ENCODE measurements at places on chromosomes 6 and 20.

- no peak for DNase-seq
Measured at GRCh38 chr6:31239854-31240253, 32.0 kb downstream of the HLA-C start.

DNA sequence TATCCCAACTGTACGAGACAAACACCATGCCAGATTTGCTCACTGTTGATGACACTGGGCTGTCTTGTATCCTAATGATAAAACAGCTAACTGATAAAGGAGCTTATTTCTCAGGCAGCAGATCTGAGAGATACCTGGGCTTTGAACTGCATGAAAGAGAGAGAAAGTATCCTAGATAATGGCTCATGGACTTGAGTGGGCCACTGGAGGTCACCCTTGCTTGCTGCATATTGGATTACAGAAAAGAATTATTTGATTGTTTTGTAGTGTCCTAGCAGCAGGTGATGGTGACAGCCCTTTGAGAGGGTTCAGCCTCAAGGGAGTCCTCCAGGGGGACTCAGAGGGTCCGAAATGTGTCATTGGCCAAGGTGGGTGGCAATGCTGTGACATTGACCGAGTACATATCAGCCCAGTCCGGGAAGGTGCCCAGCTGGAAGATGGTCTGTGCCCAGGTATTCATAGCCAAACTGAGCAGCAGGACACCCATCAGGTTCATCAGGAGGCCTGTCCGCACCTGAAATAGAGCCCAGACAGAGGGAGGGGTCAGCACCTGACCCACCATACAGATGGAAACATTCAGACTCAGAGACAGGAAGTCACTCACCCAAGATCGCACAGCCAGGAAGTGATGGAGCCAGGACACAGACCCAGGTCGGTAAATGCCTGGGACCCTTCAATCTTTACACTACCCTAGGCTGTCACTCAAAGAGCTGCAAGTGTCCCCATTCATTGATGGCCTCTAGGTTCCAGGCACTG lies 9.4 kb upstream of the OCSTAMP start:
- DNase-seq: no peak

DNA sequence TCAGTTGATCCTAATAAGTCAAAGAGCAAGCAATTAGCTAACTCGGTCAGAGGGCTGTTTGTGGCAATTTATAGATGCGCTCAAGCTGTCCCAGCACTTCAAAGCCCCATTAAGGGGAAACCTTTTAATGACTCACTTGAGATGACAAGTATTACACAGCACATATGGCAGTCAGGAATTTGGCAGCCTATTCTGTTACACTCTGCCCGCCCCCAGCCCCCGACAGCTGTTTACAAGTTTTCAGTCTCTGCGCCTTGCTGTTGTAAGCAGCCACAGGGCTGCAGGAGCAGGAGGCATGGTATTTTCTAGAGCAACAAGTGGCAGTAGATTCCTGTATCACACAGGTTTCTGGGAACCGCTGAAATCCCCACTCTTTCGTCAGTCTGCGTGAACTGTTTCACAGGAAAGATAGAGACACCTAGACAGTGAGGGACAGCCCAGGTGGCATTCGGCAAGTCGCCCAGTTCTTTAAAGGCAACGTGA lies 263.0 kb downstream of the FOXC1 start:
- no peak for DNase-seq

DNA sequence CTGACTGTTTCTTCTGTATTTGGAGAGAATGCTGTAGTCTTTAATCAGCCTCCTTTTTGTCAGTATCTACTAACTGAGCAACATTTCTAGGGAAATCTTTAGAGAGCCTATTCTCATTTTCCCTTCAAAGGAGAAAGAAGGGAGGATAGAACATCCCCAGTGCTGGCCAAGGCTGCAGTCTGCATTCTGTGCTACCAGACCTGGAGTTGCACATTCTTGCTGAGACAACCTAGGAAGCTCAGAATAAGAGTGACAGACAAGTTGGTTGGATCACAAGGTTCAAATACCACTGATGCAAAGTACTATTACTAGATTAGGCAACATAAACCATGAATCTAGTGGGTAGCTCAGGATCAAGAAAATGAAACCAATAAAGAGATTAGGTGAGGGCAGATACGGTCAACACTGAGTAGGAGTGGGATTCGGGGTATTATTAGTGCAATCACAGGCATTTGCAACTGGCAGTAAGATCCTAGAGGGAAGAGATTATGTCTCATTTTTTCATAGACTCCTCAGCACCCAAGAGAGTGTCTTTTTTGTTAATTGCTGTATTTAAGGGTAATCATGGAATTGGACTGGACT lies 213.5 kb upstream of the FAM83B start:
- DNase-seq: no peak

- DNase-seq: no peak
Measured at GRCh38 chr6:119834418-119834817, 484.9 kb upstream of the MAN1A1 start.

DNA sequence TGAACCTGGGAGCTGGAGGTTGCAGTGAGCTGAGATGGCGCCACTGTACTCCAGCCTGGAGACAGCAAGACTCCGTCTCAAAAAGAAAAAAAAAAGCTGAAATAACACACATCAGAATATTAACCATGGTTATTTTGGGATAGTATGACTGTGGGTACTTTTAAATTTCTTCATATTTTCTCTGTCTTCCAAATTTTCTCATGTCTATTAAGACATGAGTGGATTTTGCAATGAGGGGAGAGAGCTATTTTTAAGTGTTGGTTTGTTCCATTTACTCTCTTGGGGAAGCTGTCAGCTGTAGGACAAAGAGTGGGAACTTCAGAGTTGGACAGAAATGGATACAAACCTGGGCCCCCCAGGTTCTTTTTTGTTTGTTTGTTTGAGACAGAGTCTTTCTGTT lies 10.3 kb downstream of the ADISSP start:
- no peak for DNase-seq

DNA sequence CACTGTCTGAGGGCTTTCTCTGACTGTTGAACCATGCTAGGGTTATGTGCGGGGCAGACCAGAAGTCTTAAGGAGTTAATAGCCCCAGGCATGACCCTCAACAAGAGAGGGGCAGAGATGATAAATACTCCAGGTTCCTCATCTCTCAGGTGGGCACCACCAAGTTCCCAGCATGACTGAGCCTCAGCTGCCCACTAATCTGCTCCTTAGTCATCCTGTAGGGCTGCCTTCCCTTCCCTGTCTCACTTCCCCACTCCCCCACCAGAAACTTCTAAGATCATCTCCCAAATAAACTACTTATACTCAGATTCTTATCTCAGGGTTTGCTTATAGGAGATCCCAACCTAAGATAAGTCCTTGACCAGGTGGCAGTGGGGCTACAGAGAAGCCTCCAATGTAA lies 137.2 kb upstream of the PRND start:
- no peak for DNase-seq

DNA sequence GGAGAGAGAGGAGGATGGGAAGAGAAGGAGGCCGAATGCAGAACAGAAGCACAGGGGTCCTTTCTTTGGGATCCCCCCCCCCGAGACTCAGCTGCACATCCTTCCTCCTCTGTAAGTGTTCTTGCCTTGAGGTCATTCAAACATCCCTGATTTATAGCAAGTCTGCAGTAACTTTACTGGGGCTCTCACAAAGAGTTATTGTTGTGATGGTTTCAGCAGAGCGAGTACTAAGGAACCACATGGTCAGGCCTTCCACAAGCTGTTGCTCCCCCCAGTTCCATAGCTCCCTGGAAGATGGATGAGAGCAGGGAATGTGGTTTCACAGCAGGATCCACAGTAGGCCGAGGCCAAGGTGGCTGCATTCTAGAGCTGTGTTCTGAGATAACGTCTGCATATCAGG lies 351.4 kb upstream of the CDH4 start:
- no peak for DNase-seq

DNA sequence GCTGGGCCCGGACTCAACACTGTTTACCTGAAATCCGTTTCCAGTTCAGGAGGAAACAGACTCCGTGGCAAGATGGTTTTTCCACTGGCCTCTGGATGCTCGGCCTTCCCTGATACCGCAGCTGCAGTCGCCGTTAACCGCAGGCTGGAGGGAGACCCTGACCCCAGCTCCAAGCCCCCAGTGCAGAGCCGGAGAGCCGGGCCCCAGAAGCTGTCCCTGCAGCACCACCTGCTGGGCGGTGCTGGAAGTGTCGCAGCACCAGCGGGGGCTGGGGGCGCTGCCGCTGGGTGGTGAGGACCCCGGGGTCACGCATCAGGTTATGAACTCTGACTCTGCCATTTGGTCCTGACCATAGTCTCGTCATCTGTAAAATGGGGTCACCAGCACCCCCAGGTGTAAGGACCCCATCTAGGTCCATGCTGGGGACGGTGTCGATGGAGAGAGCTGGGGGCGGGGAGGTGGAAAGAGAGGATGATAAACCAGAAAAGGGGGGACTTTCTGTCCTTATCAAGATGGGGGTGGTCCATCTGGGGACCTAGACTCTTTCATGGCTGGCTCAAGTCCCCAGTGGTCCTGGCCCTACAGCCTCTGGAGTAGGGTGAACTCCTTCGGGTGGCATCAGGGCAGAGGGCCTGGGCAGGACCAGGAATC lies 20.8 kb upstream of the CHRNA4 start:
- DNase-seq: no peak

DNA sequence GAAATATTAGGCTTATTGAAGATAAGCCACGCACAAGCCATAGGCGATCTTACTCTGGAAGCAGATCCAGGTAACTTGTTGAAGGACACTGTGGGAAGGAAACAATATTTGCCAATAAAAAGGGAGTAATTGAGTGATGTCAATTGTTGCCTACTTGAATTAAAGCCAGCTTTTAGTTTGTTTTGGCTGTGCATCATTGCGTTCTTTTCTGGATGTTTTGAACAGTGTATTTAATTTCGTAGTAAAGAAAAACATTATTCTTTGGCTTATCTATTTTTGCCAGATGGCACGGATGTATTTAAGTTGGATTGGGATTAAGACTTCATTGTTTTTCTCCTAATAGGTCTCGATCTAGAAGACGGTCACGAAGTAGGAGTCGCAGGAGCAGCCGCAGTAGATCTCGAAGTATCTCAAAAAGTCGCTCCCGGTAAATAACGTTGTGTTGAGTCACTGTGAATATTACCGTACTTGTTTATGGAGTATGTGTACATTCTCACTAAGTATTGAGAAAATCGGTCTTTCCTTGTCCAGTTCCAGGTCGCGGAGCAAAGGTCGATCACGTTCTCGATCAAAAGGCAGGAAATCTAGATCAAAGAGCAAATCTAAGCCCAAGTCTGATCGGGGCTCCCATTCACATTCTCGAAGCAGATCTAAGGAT lies 2.6 kb downstream of the SRSF6 start:
- no peak for DNase-seq

GRCh38 chr6:105855433-105855832 lies 230.7 kb upstream of the PRDM1 start:
- DNase-seq: no peak

DNA sequence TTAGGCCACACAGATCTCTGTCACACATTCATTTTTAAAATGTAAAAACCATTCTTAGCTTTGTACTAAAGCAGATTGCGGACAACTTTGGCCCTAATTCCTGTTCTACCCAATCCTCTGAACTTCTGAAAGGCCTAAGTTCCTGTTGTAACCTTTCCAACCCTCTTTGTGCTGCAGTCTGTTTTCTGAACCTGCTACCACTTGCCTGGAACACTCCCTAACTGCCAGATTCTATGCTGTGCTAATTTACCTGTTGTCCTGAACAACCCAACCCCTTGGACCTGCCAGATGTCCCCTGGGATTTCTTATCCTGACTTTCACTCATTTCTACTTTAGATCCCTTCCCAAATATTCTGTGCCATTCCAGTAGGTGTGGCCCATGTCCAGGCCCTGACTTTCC lies 398.7 kb downstream of the ZFAND3 start:
- no peak for DNase-seq

- DNase-seq: no peak
Measured at GRCh38 chr20:45897289-45897688, 6.2 kb downstream of the CTSA start.

DNA sequence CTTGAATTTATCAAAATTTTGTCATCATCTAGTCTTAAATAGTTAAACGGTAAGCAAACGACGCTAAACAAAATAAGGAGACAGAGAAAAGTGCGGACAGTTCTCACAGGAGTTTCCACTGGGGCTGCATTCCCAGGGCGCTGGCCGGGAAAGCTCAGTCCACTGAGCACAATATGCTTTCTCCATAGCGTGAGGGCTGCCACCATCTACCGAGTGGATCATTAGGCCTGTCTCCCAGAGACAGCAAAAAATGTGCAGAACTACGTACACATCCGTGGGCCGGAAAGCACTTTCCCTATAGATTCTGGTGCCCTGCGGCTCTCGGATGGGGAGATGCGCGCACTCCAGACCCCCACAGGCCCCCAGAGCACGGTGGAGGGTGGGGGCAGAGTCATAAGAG lies 84.9 kb downstream of the THBS2 start:
- no peak for DNase-seq

DNA sequence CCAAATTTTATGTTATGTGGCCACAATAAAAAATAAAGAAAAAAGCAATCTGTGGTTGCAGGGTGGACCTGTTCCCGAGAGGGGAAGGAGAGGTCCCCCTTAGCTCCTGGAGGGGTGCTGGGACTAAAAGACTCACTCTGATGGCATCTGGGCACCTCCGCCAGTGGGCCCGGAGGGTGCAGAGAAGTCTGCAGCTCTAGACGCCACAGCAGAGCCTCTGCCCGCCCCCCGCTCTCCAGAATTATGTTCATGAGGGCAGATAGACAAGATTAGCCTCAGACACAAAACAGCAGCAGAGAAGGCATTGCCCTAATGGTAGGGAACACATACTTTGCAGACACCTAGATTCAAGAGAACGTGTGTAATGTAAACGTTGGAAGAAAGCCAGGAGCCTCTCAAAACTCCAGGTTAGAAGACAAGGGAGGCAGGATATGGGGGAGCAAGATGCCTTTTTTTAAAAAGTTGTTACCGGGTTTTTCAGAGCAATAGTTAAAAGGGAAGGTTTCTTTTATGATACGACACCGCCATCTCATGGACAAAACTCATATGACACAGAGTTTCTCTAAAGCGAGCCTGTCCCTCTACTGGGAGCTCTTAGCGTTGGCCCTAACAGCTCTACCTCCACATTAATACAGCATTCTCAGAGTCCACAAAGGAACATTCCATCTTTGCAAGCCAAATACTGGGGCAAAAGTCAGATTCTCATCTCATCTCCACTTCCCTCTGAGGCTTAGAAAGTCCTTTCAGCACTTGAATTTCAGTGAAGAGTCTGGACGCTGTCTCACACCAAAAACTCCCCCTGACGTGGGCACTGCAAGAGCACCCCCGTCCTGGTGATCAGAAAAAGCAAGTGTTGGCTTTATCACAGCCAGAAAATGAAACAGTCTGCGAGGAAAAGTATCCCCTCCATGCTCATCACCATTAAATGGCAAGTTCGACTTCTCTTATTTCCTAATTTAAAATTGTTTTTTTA lies 47.2 kb downstream of the FOXF2 start:
- peak; percentile 16 for DNase-seq

- no peak for DNase-seq
Measured at GRCh38 chr6:35219683-35220326, 6.0 kb downstream of the SCUBE3 start.

GRCh38 chr6:67608099-67608749 lies 1026.9 kb upstream of the ADGRB3 start:
- DNase-seq: no peak
